ENCODE measurements at places on chromosomes 1 and 21.

GRCh38 chr1:54987919-54988705 lies 7.7 kb downstream of the TMEM61 start:
- H3K27me3 ChIP-seq = peaks cover 18% of the 10 kb centered on the region
- peaks cover 7% of the 10 kb centered on the region for H3K4me1 ChIP-seq
- DNase-seq = no peak
- no peaks in the 10 kb centered on the region for H3K36me3 ChIP-seq
- H3K4me3 ChIP-seq = no peak overlapping the region
- H3K27ac ChIP-seq = no peak overlapping the region

DNA sequence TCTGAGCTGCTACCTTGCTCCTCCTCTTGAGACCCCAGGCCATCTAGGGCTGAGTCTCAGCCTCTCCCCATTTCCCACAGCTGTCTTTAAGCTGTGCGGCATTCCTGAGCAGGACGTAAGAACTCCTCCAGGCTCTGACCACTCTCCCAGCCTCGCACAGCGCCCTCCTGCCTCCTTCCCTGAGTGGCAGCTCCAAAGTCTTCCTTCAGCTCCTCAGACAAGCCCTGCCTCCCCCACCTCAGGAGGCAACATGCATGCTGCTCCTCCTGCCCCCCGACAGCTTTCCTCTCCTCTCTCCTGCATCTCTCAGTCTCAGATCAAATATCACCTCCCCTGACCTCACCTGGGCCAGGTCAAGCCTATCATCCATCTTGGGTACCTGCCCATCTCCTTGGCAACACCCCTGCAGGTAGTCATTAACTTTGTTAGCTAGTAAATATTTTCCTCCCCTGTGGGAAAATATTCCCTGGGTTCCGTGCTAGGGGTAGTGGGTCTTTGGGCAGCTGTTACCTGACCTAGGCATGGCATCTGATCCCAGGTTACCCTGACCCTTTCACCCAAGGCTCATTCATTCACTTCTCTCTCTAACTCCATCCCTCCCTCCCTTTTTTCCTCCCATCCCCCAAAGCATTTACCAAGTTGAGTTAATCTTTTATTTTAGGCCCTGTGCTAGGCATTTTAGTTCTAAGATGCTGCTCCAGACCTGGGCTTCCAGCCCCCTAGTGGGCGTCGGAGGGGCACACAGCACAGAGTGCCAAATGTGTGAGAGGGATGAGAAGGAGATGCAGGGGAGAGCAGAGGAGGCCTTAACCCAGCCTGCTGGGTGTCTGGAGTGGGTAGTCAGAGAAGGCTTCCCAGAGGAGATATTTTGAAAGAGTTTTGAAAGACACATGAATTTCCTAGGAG lies 419.9 kb downstream of the PTPRU start:
- no peaks in the 10 kb centered on the region for H3K4me1 ChIP-seq
- DNase-seq = peak; percentile 23
- H3K27ac ChIP-seq = no peak overlapping the region
- no peak overlapping the region for H3K4me3 ChIP-seq
- no peaks in the 10 kb centered on the region for H3K36me3 ChIP-seq

DNA sequence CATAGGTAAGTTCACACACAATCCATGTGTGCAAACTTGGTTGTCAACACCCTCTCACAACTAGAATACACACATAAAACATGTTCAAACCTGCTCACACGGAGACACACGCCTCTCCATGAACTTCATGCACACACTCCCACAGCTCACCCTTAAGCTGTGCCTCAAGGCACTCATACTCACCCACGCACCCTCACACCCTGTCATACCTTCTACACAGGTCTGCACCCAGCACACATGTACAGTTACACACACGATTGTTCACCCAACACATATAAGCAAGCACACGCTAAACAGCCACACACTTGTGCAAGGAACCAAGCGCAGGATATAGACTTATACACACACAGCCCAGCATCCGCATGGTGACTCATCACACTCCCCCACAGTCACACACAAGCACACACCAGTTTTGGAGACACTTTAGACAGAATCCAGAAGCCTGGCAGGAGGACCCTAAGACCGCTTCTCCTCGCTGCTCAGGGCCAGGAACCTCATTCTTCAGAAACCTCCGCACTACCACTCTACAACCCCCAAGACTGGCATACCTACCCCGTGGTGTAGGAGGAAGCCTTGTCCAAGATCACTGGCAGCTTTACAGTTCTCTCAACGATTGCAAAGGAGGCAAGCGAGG lies 58.7 kb upstream of the ZC3H12A start:
- no peaks in the 10 kb centered on the region for H3K4me1 ChIP-seq
- peaks cover 5% of the 10 kb centered on the region for H3K27me3 ChIP-seq
- DNase-seq = no peak
- H3K36me3 ChIP-seq = no peaks in the 10 kb centered on the region
- H3K27ac ChIP-seq = no peak overlapping the region
- H3K4me3 ChIP-seq = no peak overlapping the region

DNA sequence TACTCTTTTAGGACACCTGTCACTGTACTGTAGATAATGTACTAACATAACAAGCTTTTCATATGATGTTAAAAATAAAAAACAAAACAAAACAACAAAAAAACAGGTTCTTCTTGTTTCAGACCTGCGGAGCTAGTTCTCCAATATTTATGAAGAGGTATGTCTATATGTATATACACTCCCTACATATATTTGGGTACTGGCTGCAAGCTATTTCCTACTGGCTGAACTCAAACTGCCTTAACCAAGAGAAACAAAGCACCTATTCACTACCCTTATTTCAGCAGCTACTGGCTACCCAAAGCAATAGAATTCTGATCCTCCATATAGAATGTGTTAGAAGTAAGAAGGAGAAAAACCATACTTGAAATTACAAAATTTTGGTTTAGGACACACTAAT lies 73.5 kb downstream of the ABL2 start:
- DNase-seq = no peak
- H3K27me3 ChIP-seq = no peaks in the 10 kb centered on the region
- peaks cover 2% of the 10 kb centered on the region for H3K4me1 ChIP-seq
- H3K36me3 ChIP-seq = no peaks in the 10 kb centered on the region
- no peak overlapping the region for H3K4me3 ChIP-seq

DNA sequence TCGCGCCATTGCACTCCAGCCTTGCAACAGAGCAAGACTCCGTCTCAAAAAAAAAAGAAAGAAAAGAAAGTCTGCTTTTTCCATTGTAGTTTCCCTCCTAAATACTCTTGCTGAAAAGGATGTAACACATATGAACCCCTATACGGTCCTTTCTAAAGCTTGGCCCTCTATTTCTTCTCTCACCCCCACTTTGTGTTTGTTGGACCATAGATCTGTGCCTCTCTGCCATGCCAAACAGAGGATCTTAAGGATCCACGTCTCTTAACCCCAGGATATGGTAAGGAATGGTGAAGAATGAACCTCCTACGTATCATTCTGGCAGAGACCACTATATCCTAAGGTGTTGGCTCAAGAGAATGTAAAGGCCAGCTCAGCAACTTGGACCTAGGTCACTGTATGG lies 18.7 kb upstream of the LAX1 start:
- no peak for DNase-seq
- peaks cover 23% of the 10 kb centered on the region for H3K4me1 ChIP-seq
- no peak overlapping the region for H3K27ac ChIP-seq
- H3K27me3 ChIP-seq = no peaks in the 10 kb centered on the region
- H3K36me3 ChIP-seq = peaks cover 28% of the 10 kb centered on the region
- no peak overlapping the region for H3K4me3 ChIP-seq

DNA sequence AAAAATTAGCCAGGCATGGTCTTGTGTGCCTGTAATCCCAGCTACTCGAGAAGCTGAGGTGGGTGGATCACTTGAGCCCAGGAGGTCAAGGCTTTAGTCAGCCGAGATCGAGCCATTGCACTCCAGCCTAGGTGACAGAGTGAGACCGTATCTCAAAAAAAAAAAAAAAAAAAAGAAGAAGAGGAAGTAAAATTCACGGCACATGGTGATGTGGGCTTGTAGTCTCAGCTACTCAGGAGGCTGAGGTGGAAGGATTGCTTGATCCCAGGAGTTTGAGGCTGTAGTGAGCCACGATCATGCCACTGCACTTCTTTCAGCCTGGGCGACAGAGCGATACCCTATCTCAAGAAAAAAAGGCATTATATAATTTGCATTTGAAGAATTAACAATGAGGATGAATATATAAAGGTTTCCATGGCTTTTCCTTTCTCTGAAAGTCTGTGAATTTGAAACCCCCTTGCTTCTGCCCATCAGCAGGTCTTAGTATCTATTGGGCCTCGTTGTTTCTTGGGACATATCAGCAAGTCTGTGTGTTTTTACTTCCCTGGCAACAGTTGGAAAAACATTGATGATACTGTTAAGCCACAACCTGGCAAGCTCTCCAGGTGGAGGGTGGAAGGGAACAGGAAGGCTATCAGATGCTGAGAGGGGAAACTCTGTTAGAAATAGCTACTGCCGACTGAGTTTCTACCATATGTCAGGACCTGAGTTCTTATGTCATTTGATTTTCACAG lies 4.6 kb upstream of the PLA2G2D start:
- no peak for DNase-seq
- H3K27me3 ChIP-seq = peaks cover 20% of the 10 kb centered on the region
- peaks cover 2% of the 10 kb centered on the region for H3K4me1 ChIP-seq
- H3K27ac ChIP-seq = no peak overlapping the region
- no peak overlapping the region for H3K4me3 ChIP-seq

- no peak for DNase-seq
- H3K36me3 ChIP-seq = peaks cover 26% of the 10 kb centered on the region
- no peak overlapping the region for H3K27ac ChIP-seq
- peaks cover 12% of the 10 kb centered on the region for H3K4me1 ChIP-seq
- H3K27me3 ChIP-seq = no peaks in the 10 kb centered on the region
These were observed 65.3 kb downstream of the NIBAN1 start for GRCh38 chr1:184909019-184909418.

GRCh38 chr1:243968413-243968812 lies 82.7 kb upstream of the ZBTB18 start:
- peaks cover 3% of the 10 kb centered on the region for H3K27me3 ChIP-seq
- no peak overlapping the region for H3K27ac ChIP-seq
- H3K36me3 ChIP-seq = no peaks in the 10 kb centered on the region
- DNase-seq = no peak
- no peaks in the 10 kb centered on the region for H3K4me1 ChIP-seq
- no peak overlapping the region for H3K4me3 ChIP-seq

- peaks cover 6% of the 10 kb centered on the region for H3K36me3 ChIP-seq
- no peak overlapping the region for H3K27ac ChIP-seq
- no peak overlapping the region for H3K4me3 ChIP-seq
- H3K4me1 ChIP-seq = peaks cover 31% of the 10 kb centered on the region
- no peak for DNase-seq
These were observed 624 bp downstream of the RIPK4 start for GRCh38 chr21:41765973-41766882.

GRCh38 chr1:209777587-209777986 lies 6.8 kb downstream of the C1orf74 start:
- DNase-seq = no peak
- no peaks in the 10 kb centered on the region for H3K27me3 ChIP-seq
- peaks cover 39% of the 10 kb centered on the region for H3K4me1 ChIP-seq

DNA sequence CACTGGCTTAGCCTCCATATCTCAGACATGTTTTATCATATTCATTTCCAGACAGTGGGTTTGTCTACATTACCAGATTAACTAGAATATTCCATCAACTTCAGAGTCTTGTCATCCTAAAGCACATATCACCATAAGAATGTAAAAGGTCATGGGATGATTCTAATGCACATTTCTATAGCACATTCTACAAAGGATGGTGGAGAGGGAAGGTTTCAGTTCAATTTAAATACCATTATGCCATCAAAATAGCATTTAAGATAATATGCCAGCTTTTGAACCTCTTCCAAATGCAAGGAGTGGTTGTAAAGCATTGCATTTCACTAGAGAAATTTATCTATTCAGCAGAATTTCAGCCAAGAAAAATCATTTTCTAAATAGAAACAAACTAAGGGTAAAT lies 970.5 kb downstream of the TTLL7 start:
- H3K4me3 ChIP-seq = no peak overlapping the region
- no peaks in the 10 kb centered on the region for H3K27me3 ChIP-seq
- DNase-seq = no peak
- no peaks in the 10 kb centered on the region for H3K36me3 ChIP-seq
- no peak overlapping the region for H3K27ac ChIP-seq

- peaks cover 6% of the 10 kb centered on the region for H3K36me3 ChIP-seq
- no peak overlapping the region for H3K27ac ChIP-seq
- no peaks in the 10 kb centered on the region for H3K4me1 ChIP-seq
- H3K27me3 ChIP-seq = no peaks in the 10 kb centered on the region
- H3K4me3 ChIP-seq = no peak overlapping the region
These were observed 51.8 kb upstream of the PGD start for GRCh38 chr1:10347109-10347508.

GRCh38 chr1:109298666-109299557 lies 7.9 kb downstream of the MYBPHL start:
- DNase-seq = no peak
- H3K27me3 ChIP-seq = peaks cover 30% of the 10 kb centered on the region
- no peak overlapping the region for H3K27ac ChIP-seq
- no peaks in the 10 kb centered on the region for H3K36me3 ChIP-seq
- peaks cover 5% of the 10 kb centered on the region for H3K4me1 ChIP-seq
- no peak overlapping the region for H3K4me3 ChIP-seq

- H3K36me3 ChIP-seq = no peaks in the 10 kb centered on the region
- no peaks in the 10 kb centered on the region for H3K4me1 ChIP-seq
- no peak for DNase-seq
- H3K4me3 ChIP-seq = no peak overlapping the region
- no peak overlapping the region for H3K27ac ChIP-seq
These were observed 42.3 kb downstream of the STYXL2 start for GRCh38 chr1:167136191-167136614.

GRCh38 chr1:46288485-46289133 lies 14.8 kb downstream of the LRRC41 start:
- H3K4me3 ChIP-seq = no peak overlapping the region
- peaks cover 16% of the 10 kb centered on the region for H3K4me1 ChIP-seq
- H3K27ac ChIP-seq = peak overlapping the region; percentile 10
- H3K36me3 ChIP-seq = peaks cover 28% of the 10 kb centered on the region
- no peak for DNase-seq

DNA sequence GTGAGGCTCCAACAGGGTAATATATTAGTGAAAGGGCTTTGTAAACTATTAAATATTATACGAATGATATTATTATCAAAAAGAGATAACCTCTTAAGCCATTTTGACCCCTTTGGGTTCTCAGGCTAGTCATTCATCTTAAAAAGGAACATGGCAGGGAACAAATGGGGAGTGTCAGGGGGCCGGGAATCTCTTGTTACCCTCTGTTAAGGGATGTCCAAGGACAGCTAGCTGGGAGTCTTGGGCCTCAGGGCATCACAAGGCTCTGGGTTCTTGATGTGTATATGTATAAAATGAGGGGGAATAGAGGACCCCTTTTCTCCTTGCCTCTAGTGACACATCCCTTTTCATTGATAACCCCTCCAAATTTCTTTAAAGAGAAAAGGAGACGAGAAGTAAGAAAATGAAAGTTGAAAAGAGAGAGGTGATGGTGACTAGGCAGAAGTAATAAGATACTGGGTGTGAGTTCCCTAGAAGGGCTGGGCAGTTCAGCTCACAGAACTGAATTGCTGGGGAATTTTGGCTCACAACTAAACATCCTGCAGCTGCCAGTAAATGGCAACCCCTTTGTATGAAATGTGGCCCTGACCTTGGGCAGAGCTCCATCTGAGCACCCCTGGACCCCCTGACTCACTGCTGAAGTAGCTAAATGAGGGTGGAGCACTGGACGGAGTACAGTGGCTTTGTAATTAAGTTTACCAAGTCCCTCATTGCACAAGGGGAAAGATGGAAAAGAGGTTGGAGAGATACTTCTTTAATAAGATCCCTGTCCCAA lies 20.0 kb upstream of the ZNF326 start:
- DNase-seq = no peak
- no peak overlapping the region for H3K27ac ChIP-seq
- H3K4me3 ChIP-seq = no peak overlapping the region
- H3K36me3 ChIP-seq = no peaks in the 10 kb centered on the region
- H3K4me1 ChIP-seq = peaks cover 4% of the 10 kb centered on the region
